ENCODE measurements at places on chromosomes 16 and 17.

DNA sequence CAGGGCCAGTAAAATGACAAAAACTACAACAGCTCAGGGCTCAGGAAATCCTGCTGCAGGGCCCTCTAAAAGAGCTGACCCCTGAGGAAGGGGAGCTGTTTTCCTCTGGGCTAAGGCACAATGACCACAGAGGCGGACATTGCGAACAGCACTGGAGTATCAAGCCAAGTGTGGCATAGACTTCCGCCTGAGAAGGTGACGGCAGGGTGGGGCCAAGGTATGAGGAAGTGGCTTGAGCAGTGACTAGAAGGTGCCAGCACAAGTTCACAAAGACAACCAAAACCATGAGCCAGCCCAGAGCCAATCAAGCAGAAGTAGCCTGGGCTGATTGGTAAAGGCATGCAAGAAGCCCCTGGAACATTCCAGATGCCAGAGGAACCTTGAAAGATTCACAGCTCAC is 13.9 kb downstream of the ERN2 start:
- no peak for DNase-seq

GRCh38 chr16:54291656-54292487 is 5.3 kb upstream of the IRX3 start:
- no peak for DNase-seq

DNA sequence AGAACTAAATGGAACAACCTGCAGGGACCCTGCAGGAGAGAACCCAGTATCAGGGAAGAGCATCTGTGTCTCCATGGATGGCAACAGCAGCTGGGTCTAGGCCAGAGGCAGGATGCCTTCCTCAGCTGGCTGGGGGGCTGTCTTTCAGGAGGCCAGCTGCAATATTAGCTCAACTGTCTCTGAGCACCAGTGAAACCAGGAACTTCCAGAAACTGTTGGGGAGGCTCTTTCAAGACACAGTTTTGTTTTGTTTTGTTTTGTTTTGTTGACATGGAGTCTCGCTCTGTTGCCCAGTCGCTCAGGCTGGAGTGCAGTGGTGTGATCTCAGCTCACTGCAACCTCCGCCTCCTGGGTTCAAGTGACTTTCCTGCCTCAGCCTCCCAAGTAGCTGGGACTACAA is 7.6 kb downstream of the GPR142 start:
- no peak for DNase-seq

DNA sequence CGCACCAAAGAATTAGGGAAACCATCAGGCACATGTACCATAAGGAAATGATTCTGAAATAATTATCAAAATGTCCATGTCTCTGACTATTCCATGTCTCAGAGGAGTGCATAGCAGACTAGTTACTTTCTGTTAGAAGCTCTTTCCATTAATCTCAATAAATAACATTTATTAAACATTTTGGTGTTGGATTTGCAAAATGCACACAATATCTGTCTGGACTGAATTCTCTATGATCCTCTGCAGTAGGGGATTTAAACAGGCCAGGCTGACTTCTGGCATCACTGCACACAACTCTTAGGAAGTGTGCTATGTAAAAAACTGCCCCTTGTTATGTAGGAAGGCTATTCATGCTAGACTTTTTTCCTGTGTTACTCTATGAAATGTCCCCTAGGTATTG is 283.3 kb upstream of the CDH5 start:
- DNase-seq = no peak

GRCh38 chr16:58501242-58502131 is 1.5 kb downstream of the NDRG4 start:
- no peak for DNase-seq

DNA sequence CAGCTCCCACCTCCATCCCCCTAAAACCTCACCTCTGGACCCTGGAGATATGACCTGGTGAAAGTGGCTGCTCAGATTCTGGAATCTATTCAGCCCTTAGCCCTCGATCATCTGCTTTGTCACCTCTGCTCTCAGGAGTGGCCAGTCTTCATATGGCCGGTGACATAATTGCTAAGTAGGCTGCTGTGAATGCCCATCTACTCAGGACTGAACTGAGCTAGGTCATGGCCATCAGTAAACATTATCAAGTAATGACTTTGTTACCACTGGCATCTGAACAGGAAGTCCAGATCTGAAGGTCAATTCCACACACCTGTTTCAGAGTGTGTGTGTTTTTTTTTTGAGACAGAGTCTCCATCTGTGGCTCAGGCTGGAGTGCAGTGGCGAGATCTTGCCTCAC is 78.6 kb downstream of the CDK5R1 start:
- no peak for DNase-seq

DNA sequence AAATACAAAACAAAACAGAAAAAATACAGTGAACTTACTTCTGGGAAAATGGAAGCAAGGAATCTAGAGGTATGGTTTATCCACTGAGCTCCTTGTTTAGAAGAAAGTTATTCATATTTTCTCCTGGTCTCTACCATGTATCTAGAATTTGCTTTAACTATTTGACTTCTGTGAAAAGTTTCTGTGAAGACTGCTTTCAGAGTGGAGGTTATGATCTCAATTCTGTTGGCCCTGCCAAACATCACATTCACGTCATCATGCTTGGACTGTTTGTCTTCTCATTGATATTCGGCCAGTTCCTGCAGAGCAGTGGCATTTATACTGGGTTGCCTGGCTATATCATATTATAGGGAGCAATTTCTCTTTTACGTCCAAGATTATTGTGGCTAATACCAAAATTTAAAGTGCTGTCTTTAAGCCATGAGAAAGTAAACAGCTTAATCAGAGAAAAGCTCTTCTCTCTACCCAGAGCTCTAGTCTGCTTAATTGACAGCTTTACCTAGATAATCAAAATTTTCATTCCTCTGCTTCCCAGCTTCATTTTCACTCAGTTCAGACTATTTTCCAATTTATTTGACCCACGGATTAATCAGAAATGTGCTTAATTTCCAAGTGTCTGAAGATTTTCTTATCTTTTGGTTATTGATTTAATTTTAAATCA is at the start of gene ABCA8:
Gene ABCA8 (minus strand): TSS at position 212 of the 661 bp plus-strand sequence. CDS start 13,358 bp downstream, outside the sequence.
- no peak for DNase-seq

- no peak for DNase-seq
These were observed 15.0 kb upstream of the PRSS27 start for GRCh38 chr16:2734844-2735515.

DNA sequence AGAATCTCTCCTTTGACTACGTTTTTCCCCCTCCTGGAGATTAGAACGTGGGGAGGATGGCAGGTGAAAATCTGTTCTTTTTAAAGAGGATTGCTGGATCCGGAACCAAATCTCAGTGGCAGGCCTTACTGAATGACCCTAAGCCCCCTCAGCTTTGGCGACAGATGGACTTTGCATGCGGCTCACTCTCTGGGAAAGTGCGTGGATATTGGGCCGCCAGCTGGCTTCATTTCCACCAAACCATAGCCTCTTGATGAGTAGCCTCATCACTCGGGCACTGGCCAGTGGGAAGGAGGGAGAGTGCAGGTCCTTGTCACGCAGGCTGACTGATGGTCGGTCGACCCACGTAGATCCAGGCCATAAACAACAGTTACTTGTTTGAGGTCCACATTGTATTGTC is 31.3 kb upstream of the CCDC182 start:
- no peak for DNase-seq

GRCh38 chr17:76845541-76846017 is 22.6 kb upstream of the MGAT5B start:
- no peak for DNase-seq

GRCh38 chr17:4822835-4823234 is 10.3 kb upstream of the MINK1 start:
- no peak for DNase-seq

DNA sequence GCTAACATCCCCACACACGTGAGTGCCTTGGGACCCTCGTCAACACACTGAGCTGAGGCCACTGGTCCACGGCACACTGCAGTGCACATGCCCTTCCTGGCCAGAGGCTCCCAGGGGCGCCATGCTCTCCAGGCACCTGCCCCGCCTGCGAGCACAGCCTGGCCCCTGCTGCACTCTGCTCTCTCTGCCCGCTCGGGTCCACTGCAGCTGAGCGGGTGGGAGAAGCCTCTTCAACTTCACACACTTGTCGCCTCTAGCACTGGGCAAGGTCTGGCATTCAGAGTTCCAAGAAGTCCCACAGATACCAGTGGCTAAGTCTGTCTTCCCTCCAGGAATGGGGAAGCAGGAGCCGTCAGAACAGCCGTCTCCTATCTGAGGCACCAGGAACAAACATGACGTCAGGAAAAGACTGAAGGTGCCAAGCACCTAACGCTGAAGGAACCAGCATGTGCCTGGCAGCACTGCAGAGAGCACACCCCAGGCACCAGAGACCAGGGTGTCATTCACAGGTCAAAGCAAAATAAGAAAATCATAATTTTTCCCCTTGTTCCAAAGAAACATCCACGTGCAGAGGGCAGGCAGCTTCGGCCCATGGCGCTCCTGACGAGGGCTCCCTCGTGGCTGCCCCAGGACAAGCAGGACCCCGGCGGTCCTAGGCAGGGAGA is 82.9 kb downstream of the ZNF778 start:
- no peak for DNase-seq

- peak; percentile 55 for DNase-seq
These were observed 479 bp downstream of the ITGA3 start for GRCh38 chr17:50056217-50056960.

DNA sequence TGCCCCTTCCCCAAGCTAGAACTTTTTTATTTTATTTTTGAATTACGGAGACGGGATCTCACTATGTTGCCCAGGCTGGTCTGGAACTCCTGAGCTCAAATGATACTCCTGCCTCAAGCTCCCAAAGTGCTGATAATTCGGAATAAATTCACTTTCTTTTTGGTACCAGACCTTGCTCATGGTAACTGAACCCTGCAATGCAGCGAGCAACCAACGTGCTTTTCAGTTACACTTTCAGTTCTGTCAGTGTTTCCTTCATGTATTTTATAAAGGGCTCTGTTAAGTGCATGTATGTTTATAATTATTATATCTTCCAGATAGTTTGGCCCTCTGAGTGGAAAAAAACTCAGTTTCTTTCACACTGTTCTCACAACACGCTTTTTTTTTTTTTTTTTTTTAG is 13.9 kb downstream of the C16orf96 start:
- no peak for DNase-seq

- no peak for DNase-seq
These were observed 515.3 kb upstream of the PSMD7 start for GRCh38 chr16:73781297-73781696.

DNA sequence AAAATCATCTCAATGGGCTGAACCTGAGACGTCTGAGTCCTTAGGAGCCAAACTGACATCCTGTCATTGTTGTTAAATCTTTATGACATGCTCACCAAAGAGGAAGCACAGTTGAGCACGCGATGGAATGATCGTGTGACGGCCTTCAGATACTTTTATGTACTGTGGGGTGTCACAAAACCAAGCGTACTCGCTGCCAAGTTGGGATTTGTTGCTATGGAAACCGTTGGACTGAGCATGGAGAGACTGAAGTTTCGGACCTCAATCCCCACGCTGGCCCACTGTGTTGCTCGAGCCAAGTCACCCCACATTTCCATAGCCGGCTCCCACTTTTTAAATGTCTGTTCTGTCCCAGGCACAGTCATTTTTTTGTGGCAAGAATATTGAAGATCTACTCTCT is 222.8 kb upstream of the SDK2 start:
- no peak for DNase-seq

GRCh38 chr16:85170066-85170491 is 57.8 kb upstream of the CIBAR2 start:
- no peak for DNase-seq

DNA sequence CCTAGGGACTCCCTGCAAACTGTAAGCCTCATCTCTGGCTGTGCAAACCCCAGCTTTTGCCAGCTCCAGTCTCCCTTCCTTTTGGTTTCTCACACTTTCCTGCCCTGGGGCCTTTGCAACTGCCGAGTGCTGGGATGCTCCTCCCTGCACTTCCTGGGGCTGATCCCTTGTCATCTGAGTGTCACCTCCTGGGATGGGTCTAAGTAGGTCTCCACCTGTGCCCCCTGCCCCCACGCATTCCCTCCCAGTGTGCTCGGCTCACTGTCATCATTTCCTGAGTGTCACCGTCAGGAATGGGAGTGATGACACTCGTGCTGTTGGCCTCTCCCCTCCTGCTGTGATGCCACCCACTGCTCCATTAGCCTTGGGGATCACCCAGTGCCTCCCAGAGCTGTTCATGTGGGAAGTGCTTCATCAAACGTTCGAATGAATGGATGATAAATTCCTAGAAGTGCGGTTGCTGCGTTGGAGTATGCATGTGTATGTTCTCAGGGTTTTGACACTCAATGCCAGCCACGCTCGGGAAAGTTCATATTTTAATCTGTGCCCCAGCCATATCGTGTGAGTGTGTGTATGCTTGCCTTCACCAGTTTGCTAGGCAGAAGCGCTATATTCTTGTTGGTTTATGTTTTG is 189.9 kb downstream of the NTN1 start:
- DNase-seq = no peak

- DNase-seq = no peak
These were observed 687.2 kb downstream of the WWOX start for GRCh38 chr16:78786635-78787034.

GRCh38 chr16:82006036-82006435 is 5.2 kb downstream of the SDR42E1 start:
- no peak for DNase-seq

GRCh38 chr17:35645923-35646322 is 58.8 kb downstream of the AP2B1 start:
- DNase-seq = no peak

GRCh38 chr17:40536295-40537171 is 28.7 kb downstream of the CCR7 start:
- DNase-seq = no peak

- DNase-seq = no peak
These were observed 22.9 kb downstream of the GNPTG start for GRCh38 chr16:1374418-1375297.

GRCh38 chr17:42459256-42459800 is 650 bp downstream of the ATP6V0A1 start:
- DNase-seq = peak; percentile 21

- no peak for DNase-seq
These were observed 270.8 kb downstream of the CBLN1 start for GRCh38 chr16:49010879-49011278.

GRCh38 chr16:2530629-2531318 is 434 bp downstream of the CEMP1 start:
- DNase-seq = no peak

DNA sequence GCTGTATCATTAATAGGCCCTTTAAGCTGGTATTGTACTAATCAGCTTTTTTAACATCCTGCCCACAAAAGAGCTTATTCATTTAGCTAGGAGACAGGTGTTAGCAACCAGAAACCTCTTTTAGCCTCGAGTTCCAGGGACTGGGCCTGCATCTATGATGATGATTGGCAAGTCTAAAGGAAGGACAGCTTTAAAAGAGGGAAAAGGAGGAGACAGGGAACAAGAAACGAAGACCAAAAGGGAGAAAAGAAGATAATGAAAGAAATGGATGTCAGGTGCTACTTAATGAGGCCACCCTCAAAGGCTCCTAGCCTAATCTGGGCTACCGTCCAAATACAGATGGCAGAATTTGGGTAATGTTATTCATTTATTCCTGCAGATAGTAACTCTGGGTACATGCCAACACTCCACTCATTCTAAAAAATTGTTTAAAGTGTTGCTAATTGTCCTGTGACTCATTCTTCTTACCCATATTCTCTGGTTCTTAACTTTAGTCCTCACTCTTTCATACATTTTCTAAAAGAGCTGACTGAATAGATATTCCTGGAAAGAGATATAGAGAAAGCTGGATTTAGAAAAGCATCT is 18.7 kb upstream of the RFFL start:
- no peak for DNase-seq

- no peak for DNase-seq
These were observed 7.4 kb downstream of the LRRC75A start for GRCh38 chr17:16484445-16485175.

GRCh38 chr16:31517800-31518402 is 9.7 kb upstream of the RUSF1 start:
- DNase-seq = no peak
